Lung (tissue), 17 donors: ENCODE measurements at places on chromosomes 3 and 15. TPM values are rescaled to one million over a fixed set of nuclear protein-coding genes. Genes with fewer than 3 reads are reported as not detected.
A peak's percentile ranks its signal among the peaks of the same experiment; 100 is the strongest.

The KBTBD13 gene
- total RNA-seq: 0.23 TPM

DNA sequence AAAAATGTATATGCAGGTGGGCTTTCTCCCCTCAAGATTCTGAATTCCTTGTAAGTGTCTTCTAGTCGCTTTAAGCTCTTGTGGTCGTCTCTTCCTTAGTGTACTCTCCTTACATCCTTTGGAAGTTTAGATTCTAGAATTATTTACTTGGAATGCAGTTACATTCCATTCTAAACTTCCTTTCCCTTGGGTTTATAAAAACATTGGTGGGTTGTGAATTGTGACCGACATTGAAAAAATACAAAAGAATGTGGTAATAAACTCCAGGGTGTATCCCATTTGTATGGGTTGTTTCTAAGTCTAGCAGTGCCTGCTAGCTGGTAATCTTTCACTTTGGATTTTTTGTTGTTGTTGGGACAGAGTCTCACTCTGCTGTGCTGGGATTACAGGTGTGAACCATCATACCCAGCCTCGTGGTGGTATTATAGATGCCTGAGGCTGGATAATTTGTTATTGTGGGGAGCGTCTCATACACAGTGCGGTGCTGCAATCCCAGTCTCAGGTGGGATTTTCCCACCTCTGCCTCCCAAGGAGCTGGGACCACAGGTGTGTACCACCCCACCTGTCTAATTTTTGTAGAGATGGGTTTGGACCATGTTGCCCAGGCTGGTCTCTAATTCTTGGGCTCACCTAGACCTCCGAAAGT, 9.1 kb downstream of the CHD2 start:
- no peak for DNase-seq

- DNase-seq: peak; percentile 75
Observed at GRCh38 chr3:96000966-96001365, 813.4 kb upstream of the EPHA6 start.

DNA sequence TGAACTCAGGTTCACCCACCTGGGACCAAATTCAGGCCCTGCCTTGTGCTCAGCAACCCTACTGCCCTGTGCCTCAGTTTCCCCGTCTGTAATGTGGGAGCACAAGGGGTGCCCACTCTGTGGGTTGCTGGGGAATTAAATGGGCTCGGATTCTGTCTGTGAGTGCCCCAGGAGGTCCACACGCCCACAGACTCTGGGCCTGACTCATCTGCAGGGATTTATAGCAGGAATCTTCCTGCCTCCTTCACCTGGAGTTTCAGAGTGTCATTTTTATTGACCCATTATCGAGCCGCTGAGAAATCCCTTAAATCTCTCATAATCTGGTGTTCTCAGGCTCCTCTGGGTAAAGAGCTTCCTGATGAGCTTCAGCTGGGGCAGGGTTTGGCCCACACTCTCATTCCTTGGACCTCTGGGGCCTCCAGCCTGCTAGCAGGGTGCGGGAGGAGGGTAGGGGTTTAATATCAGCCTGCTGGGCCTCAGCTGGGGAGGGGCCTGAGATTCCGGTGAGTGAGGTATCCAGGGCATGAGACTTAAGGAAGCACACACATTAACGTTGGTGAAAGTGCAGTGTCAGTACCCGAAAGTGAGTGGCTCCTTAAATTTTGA, 16.4 kb downstream of the C3orf18 start:
- peak; percentile 56 for DNase-seq

The SEMA6D gene
- total RNA-seq: 64.5 TPM

The UROC1 gene
- 0.09 TPM for total RNA-seq

DNA sequence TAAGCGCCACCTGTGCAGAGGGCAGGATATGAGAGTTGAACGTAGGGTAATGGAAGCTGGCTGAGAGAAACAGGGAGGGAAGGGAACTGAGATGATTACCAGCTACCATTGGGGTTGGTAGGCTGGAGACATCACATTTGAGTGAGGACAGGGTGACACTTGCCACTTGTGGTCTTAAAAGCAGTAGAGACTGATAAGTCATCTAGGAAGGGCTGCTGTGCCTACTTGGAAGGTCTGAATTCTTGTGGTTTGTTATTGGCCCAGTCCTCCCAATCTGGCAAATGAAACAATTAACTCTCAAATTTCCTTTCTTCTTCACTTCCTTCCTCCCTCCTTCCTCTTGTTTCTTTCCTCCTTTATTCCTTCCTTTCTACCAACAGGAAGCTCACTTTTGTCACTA, 46.8 kb downstream of the COL6A5 start:
- DNase-seq: no peak

The SLC6A1 gene
- total RNA-seq: 4.5 TPM

The HRH1 gene
- 5.6 TPM for total RNA-seq

GRCh38 chr15:88181613-88182012, 74.9 kb downstream of the NTRK3 start:
- DNase-seq: no peak

The SAMMSON gene
- 0.12 TPM for total RNA-seq

GRCh38 chr3:16236030-16236639, 28.6 kb downstream of the DPH3 start:
- no peak for DNase-seq

GRCh38 chr3:139198929-139199328, 144.9 kb upstream of the MRPS22 start:
- DNase-seq: no peak

GRCh38 chr3:122057671-122058070, 2.5 kb downstream of the CD86 start:
- no peak for DNase-seq

DNA sequence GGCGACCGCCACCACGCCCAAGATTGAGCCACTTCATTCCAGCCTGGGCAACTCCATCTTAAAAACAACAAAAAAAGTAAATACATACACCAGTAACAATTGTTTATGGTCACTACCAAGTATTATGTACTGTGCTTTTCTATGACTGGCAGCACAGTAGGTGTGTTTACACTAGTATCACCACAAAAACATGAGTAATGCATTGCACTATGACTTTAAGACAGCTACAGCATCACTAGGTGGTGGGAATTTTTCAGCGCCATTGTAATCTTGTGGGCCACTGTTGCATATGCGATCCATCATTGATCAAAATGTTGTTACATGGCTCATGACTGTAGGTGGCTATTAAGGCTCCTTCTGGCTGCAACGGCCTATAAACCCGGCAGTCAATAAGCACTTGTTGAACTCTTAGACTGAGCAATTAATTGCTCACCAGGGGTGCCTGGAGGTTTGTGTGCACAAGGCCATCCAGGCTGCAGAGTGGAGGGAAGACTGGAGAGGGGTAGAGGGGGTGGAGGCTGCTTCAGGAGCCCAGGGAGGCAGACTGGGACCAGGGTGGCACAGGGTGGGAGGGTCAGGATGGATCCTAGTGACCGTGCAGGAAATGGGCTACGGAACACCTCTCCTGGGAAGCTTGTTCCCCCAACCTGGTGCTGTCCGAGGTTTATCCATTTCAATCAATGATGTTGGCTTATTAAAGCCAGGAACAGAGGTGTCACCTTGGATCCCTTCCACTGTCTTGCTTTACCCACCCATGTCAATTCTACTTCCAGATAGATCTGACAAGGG, 17.9 kb upstream of the COPG1 start:
- no peak for DNase-seq

DNA sequence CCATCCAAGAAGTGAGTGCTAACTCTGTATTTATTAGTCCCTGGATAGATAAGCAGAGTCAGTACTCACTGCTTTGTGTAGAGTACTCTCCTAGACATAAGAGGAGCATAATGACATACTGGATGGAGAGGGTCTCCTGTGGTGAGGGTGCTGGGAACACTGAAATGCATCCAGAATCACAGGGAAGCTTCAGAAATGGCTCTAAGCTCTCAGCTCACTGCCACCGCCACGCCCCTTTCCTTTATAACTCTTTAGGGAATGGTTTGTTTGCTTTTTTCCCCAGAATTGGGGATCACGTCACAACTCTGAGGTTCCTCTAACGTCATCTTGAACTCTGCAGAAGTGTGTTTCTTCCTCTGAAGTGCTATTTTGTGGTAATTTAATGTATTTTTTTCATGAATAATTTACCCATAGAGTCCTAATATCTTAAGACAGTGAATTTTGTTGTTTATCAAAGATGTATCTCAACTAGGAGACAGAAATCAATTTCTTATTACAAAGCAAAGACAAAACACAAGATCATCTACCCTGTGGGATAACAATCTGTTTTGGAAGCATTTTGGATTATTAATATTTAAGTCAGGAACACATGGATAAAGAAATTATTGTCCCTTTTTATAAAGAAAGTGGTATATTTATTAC, 154.6 kb downstream of the PTPRG start:
- DNase-seq: no peak

DNA sequence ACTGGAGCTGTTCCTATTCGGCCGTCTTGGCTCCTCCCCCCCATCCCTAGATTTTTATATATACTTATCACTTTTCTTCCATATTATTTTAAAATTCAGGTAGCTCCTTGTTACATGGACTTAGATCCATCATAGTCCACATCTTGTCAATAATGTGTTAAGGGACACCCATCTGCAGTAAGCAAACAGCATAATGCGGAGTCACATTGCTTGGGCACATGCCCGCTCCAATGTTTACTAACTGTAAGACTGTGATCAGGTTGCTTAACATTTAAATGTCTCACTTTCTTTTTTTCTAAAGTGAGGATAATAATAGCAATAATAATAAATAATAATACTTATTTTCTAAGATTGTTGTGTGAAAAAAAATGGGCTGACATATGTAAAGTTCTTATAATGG, 303.2 kb upstream of the SOX14 start:
- no peak for DNase-seq

- no peak for DNase-seq
Observed at GRCh38 chr3:113660458-113660857, 36.0 kb downstream of the USF3 start.

DNA sequence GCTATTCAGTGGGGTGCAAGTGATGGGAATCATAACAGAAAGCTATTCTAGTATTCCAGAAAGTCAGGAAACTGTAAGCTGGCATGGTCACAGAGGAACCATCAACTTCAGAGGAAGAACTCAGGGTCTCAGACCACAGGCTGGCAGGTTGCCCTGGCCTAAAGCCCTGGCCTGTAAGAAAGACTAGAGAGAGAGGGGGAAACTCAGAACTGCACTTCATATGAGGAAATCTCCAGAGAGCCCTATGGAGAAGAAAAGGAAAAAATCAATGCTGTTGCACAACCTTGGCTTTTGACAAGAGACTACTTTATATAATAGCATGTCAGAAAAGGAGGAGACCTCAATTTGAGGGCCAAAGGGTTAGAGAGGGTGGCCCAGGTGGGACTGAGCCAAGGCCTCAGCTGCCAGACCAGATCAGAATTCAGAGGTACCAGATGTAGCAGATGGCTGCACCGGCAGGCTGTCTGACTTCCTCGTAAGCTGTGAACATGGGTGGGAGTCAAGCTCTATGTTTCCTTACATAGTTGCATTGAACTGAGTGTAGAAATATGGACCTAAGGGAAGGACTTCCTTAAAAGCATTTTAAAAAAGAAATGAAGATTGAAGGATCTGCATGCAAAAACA, 333.8 kb downstream of the PDCD6IP start:
- peak; percentile 44 for DNase-seq

DNA sequence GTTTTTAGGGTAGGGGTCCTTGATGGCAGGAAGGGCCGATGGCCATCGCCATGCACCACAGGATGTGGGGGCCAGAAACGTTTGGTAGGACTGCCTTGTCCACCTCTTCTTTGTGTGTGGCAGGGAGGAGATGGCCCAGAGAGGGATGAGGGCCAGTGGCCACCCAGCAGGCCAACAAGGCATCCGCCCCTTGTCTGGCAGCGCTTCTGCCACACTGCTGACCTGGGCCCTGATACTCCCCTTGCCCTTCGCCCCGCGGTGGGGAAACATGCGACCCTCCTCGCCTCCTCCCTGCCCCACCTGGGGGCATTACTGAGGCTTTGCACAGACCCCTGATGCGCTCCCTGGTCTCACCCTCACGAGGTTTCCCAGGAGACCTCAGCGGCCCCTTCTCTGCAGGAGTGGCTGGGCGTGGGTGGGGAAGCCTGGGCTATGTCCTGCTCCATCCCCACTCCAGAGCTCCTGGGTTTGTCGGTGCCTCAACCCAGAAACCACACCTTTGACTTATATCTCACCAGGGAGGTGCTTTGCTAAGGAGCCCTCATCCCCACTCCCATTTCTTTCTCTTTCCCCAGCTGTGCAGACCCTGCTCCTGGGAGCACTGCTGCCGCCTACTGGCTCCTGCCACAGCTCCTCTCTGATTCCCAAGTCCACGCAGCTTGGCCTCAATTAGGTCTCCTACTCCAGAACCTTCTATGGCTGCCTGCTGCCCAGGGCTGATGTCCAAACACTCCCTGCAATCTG, 38.7 kb downstream of the FEM1B start:
- peak; percentile 20 for DNase-seq

The AGBL1 gene
- total RNA-seq: 147 TPM

The TF gene
- 36.1 TPM for total RNA-seq

DNA sequence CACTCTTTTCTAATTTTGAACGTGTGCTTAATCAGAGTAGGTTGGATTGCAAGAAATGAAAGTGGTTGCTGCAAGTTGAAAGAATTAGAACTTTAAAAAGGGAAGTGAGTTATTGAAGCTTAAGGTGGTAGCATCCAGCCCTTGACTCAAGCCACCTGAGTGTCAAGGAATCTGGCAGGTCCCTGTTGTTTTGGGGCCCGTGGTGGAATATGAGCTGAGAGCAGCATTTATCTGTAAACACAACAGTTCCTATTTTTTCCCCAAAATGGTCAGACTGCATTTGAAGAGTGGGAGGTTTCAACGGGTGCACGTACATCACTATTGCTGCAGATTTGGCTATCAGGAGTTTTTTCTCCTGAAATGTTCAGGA, 1.7 kb downstream of the ITPR1 start:
- no peak for DNase-seq

- no peak for DNase-seq
Observed at GRCh38 chr3:176655404-176656094, 541.7 kb downstream of the TBL1XR1 start.

GRCh38 chr15:99148851-99149276, 44.0 kb downstream of the SYNM start:
- no peak for DNase-seq

DNA sequence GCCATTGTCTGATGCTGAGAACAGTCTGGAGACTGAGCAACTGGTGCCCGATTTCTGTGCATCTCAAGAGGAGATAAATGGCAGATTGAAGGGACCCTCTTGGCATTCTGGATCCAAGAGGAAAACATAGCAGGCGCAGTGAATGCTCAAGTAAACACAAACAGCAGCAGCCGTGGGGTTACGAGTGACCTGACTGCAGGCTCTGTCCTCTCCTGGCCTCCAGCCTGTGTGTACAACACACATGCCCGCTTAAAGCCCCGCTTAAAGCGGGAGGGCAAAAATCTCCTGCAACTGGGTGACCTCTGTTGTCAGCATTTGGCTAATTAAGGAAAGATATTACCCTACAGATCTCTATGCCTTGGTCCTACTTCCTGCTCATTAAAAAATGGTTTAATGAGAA, 120.5 kb downstream of the GREM1 start:
- DNase-seq: peak; percentile 62

- DNase-seq: no peak
Observed at GRCh38 chr3:159455741-159456181, 532.9 kb upstream of the IL12A start.

The CASR gene
- total RNA-seq: 0.40 TPM

The FETUB gene
- total RNA-seq: not detected

- no peak for DNase-seq
Observed at GRCh38 chr3:49654176-49654825, 19.9 kb upstream of the APEH start.

GRCh38 chr3:4976109-4976508, 3.1 kb upstream of the BHLHE40 start:
- peak; percentile 17 for DNase-seq
